ENCODE measurements at places on chromosomes 12 and 14.

DNA sequence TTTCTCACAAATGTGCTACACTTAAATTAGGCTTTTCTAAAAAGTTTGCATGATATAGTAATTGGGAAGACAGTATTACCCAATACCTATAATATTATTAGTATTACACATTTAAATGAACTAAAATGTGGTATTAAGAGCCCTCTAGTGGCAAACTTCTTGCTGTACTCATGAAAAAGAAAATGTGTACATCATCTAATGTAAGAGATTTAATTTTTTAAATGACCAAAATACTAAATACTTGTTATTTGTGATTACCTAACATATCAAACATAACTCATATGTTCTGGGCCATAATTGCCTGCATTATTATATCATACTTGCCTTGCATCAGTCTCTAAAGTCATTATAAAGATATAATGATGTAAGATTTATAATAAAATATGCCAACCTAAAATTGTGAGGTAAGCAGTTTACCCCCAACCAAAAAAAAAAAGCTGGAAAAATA, 64.2 kb downstream of the DNAI7 start:
- no peak for DNase-seq

DNA sequence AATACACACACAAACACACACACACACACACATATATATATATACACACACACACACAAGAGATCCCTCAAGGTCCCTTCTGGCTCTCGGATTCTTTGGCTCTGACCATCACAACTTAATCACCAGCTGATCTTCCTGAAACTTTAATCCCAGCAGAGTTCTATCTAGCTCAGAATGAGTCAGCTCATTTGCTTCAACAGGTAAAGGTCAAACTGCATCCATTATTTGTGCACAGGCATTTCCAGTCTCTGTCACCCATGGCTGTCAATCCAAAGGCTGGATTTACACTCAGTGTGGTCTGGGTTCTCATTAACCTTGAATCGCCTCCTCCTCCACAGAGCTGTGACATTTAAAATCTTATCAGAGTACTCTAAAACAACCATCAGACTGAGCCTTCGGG, 113.3 kb upstream of the TMPO start:
- no peak for DNase-seq

DNA sequence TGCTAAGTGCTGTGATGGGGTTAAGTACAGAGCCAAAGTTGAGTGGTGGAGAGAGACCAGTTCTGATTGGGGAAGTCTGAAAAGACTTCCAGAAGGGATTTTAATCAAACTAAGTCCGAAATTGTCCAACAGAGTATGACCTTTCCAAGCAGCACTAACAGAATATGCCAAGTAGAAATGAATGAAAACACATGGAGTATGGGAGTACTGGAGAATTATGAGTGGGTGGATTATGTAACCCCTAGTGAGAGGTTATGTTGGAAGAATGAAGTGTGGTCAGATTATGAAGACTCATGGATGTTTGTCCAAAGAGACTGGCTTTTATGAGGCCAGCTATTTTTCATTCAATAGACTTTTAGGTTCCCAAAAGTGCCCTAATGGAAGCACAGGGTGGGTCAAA, 94.0 kb upstream of the PLEKHA5 start:
- DNase-seq, result no peak

- no peak for DNase-seq
These were observed 251.1 kb upstream of the BTG1 start for GRCh38 chr12:92396647-92397252.

- no peak for DNase-seq
These were observed 147.9 kb upstream of the HIF1A start for GRCh38 chr14:61547186-61548069.
